Astrocyte (in vitro differentiated cells and primary cell): ENCODE measurements at places on chromosomes 4 and X. TPM values are rescaled to one million over a fixed set of nuclear protein-coding genes. Genes with fewer than 3 reads are reported as not detected.

NDST4 gene
- total RNA-seq: not detected in 2 replicates

GRIA2 gene
- not detected in 2 replicates for total RNA-seq

DNA sequence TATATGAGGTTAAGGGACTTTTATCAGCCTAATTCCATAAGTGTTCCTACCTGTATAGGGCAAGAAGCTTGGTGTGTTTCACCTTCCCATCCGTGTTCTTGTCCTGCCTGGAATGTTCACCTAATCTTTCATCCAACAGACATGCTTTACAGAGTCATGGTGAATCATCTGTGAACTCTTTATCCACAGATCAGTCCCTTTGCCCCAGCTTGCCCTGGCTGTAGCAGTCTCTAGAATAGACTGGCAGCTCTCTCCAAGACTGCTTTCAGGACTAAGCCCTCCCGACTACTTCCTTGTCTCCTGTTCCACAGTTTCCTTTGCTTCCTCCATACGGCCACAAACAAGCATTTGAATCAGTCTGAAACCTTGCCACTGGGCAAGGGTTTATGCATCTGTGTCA, 177.9 kb upstream of the IL15 start:
- no peak for DNase-seq

DNA sequence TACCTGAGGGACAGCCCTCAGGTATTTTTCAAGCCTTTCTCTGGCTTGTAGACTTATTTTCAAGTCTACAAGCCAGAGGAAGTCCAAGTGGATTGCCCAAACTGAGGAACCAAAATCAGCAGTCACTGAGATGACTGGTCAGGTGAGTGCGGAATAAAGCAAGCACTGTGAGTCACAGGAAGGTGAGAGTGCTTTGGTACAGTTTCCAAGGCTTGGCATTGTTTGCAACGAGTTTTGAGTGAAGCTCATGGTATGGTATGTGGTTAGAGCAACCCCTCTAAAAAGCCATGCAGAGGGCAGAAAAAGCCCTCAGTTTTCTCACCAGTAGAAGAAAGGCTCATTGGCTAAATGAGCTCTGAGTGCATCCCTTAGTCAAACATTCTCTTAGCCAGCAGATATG, 112.8 kb upstream of the EOLA2 start:
- DNase-seq: no peak

- DNase-seq: no peak
Observed at GRCh38 chr4:93730251-93730650, 98.3 kb upstream of the ATOH1 start.

NHS gene
- total RNA-seq: 6.6 and 8.1 TPM in 2 replicates

ADRA2C gene
- total RNA-seq: 3.2 and 4.2 TPM in 2 replicates

GRCh38 chr4:32519060-32519459, 1798.9 kb downstream of the PCDH7 start:
- DNase-seq: no peak

GRCh38 chrX:73932522-73932921, 369.5 kb downstream of the CHIC1 start:
- no peak for DNase-seq

- peak; percentile 21 for DNase-seq
Observed at GRCh38 chr4:83114576-83114975, at the start of gene PLAC8. Gene PLAC8, minus strand, starts transcription at chr4:83114729. Its CDS starts 6,808 bp downstream, at chr4:83107921.

DNA sequence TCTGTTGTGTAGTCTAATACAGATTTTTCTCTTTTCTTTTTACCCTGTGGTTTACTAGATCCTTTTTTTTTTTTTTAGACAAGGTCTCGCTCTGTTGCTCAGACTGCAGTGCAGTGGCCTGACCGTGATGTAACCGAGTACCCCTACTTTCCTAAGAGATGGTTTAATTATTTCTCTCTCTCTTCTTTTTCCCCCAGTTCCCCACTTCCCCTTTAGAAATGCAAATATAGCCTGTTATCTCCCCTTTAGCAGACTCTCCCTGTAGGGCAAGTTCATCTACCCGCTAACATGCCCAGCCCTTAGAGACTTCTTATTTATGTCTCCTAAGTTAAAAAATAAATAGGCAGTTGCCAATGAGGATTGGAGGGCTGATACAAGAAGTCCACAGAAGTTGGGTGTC, 4.5 kb downstream of the SNX25 start:
- DNase-seq: no peak

GRCh38 chrX:137916090-137916746, 350.3 kb downstream of the ZIC3 start:
- no peak for DNase-seq

PLK4 gene
- total RNA-seq: 2.8 and 3.6 TPM in 2 replicates

NAP1L2 gene
- 7.2 and 8.3 TPM in 2 replicates for total RNA-seq

NPY1R gene
- 1.1 TPM in 2 replicates for total RNA-seq

DNA sequence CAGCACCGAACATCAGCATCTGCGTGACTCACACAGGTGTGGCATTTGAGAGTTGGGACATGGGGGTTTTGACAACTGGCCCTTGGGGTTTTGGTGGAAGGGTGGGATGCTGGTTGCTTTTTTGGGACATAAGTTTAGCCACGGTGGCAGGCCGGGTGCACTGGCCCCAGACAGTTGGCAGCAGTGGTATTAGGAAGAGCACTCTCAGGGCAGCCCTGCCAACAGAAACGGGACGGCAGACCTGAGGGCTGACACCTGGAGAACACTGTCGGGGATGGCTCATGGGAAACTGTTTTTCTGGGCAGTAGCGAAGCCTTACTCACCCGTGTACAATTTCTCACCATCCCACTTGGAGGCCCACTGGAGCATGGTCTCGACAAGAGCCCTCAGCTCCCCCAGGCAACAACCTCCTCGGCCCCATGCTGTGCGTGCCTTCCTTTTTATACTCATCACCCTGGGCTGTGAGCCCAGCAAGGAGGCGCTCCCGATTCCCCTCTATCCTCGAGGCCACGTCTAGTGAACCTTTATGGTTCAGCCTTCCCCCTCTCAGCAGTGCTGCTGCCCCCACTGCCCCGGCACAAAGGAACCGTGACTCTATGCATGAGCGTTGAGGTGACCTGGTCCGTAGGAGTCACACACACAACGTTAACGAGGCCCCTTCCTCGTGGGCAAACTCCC, 30.6 kb downstream of the WDR1 start:
- no peak for DNase-seq

- DNase-seq: peak; percentile 56
Observed at GRCh38 chr4:47562297-47562696, 77.2 kb downstream of the ATP10D start.
